Kidney glomerular epithelial cell (primary cell): ENCODE measurements at places on chromosomes 2 and 18.

DNA sequence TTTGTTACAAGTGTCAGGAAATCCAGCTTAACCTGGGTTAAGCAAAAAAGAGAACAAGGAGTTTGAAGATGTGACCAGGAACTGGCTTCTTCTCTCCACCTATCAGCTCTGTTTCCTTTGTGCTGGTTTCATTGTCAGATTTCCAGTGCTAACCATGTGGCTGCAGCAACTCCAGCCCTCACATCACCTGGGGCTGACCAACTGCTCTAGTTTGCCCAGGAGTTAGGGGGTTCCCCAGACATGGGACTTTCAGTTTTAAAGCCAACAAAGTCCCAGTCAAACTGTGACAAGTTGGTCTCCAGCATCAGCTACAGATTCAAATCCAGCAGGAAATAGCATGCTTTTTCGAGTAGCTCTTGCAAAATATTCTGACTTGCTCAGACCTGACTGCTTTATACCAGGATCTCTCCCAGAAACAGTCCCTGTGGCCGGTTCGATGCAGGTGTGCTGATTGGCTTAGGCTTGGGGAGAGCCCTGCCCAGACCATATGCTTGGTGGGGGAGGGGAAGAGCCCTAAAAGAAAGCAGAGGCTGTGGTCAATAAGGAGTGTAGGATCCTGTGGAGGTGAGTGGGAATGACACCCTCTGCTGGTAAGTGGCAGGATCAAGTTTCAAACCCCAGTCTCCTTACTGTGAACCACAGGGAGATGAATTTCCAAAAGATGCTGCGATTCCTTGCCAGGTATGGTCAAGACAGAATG lies 49.5 kb downstream of the KCNE4 start:
- peak; percentile 7 for DNase-seq

- no peak for DNase-seq
These were observed 208.0 kb upstream of the FBXO11 start for GRCh38 chr2:48114256-48114655.

- DNase-seq, result no peak
These were observed 212.3 kb downstream of the CYP26B1 start for GRCh38 chr2:71935262-71935848.

DNA sequence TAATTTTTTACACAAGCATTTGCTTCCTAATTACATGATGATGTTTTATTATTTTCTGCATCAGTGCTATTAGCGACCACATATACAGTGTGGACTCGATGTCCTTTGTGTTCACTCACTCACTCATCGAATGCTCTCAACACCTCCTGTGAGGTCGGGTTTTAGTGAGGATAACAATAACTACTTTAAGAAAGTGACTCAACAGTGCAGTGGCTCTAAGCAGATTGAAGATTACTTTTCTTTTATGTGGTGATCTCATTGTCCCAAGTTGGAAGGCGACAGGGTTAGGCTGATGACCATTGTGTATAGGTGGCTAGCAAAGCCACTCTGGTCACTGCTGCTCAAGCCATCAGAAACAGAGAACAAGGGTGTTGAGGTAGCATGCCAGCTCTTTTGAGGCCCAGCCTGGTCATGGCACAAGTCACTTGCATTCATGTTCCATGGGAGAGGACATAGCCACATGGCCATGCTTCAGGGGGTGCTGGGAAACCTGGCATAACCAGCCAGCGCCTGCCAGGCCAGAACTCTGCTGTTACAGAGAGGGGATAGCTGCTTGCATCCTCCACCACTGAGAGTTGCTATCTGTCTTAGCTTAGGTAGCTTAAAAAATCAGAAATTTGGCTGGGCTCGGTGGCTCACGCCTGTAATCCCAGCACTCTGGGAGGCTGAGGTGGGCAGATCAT lies 60.4 kb downstream of the PDCL3 start:
- DNase-seq, result no peak

DNA sequence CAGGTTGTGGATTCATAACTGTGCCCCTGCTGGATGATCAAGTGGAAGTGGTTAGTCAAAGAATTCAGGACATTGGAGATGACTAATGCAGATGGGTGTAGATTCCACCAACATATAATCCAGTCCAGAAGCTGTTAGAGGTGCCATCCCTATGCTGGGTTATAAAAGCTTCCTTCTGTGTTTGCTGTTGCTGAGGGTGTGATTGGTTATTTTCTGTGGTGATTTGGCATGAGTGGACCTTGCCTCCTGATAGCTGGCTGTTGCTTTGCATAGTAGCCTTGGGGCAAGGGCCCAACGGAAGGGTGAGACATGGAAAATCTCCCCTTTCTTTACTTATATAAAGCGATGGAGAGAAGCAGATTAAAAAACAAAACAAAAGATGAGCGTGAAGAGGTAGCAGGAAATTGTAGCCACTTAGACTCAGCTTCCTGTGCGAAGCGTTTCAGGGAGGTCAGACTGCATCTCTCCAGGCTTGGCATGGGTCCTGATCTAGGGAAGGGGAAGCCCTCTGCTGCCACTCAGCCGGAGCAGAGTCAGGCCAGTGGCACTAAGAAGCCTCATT lies 190.4 kb downstream of the FMNL2 start:
- DNase-seq, result peak; percentile 17

DNA sequence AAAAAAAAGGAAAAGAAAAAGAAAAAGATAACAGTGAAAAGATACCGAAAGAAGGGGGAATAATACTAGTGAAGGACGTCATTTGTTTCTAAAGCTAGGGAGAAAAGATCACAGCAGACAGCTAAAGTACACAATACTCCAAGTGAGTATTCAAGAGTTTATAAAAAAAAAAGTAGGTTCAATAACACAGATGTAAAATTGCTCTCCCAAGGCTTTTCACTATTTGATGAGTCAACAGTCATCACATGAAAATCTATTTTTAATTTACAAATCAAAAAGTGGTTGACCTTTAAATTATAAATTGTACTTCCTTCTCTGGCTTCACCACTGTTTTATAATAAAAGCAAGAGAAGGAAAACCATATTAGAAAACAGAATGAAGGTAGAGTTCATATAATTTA lies 144.0 kb downstream of the ZRANB3 start:
- DNase-seq, result no peak

DNA sequence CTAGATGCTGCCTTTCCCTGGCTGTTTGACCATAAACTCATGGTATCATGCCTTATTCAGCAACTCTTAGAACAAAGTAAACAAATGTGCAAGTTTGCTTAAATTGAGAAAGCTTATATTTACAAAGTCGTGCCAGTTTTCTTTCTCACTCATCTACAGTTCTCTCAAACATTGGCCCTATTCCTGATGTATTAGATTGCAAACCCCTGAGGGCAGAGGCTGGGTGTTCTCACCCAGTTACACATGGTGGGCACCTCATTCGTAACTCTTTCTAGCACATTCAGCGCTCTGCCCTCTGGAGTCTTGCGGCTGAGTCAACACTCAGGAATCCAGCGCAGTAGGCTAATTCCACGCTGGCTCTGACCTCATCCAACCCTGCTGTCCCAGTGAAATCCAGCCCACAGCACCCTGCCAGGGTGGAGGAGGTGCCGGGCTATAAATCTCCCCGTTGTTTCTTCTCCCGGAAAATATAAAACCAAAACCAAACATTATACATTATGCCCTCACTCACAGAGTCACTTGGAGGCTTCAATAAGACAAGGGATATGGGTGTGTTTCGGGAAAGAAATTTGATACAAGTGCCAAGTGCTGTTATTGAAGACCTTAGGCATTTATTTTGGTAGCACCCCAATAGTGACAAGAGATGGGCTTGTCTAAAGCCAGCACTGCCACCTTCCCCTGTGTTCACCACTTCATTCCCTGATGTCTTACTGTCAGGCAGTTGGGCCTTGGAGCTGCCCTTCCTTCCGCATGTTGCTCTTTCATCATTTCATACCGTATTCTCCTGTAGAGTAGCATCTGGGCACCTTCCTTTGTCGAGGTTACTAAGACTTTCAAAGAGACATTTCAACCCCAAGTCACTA lies 287.4 kb downstream of the PRKCE start:
- peak; percentile 95 for DNase-seq

GRCh38 chr18:72762515-72763122 lies 105.2 kb downstream of the NETO1 start:
- peak; percentile 68 for DNase-seq

DNA sequence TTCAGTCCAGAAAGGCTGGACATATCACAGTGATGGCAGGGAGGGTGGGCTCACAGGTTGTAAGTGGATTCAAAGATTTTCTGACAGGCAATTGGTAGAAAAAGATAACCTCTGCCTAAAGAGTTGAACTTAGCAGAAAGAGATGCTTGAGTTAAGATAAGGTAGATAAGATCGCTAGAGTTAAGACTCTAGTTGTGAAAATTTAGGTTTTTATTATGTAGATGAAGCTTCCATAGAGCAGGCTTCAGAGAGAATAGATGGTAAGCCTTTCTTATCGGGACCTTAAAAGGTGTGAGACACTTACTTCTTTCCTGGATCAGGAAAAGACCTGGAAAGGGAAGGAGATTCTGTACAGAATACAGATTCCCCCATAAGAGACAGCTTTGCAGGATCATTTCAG lies 134.4 kb downstream of the GULP1 start:
- no peak for DNase-seq

- peak; percentile 81 for DNase-seq
These were observed 868 bp downstream of the HSBP1L1 start for GRCh38 chr18:79965119-79965902.

- DNase-seq, result no peak
These were observed 79.6 kb downstream of the SKA1 start for GRCh38 chr18:50454387-50454988.

DNA sequence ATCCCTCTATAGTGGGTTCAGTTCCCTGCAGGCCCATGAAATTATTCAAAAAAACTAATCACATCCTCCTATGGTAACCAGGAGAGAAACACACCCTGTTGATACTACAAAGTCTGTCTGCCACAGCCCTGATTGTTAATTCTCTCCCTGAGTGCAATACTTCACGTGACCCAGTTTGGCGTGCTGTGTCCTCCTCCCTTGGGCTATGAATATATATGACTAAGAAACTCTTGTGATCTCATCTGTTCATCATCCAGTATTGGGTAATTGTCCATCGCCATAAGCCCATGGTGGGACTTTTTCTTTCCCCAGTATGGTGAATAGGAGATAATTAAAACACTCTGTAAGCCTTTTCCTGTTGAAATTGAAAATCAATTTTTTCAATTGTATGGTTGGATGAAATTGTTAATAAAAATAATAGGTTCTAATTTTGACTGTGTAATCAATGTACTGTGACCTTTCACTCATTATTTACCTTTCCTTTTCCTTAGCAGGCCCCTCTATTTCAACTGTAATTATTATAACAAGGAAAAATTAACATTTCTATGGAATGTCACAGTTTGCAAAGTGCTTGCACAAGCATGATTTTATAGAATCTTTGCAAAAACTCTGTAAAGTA lies 1822.6 kb downstream of the SUCLG1 start:
- DNase-seq, result no peak

- DNase-seq, result peak; percentile 57
These were observed 61.4 kb downstream of the CPS1 start for GRCh38 chr2:210617732-210618330.

DNA sequence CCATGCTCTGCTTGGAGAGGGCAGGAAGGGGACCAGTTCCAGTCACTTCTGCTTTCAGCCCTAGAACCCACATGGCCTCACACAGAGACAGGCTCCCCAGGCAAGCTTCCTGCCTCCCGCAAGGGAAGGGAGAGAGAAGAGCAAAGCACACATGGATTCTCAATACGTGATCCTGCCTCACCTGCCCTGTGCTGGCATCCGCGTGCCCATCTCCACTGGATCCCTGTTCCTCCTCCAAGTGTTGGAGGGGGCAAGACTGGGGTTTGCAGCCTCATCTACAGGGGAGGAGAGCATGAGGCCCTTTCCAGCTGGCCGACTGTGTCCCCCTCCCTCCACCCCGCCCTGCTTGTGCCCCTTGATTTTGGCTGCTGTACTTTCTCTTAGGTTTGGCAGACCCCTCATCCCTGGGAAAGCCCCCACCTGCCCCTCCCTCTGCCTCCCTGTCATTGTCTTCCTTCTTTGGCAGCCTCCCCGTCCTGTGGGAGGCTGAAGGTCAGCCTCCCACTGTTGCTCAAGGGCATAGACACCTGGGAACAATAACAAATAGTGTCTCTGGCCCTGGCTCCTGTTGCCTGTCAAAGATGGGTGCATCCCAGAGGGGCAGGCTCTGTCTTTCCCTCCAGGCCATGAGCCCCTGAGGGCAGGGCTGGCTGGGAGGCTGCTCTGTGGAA lies 22.7 kb downstream of the KCNF1 start:
- DNase-seq, result no peak

GRCh38 chr18:36623091-36623490 lies 205.7 kb downstream of the TPGS2 start:
- no peak for DNase-seq

DNA sequence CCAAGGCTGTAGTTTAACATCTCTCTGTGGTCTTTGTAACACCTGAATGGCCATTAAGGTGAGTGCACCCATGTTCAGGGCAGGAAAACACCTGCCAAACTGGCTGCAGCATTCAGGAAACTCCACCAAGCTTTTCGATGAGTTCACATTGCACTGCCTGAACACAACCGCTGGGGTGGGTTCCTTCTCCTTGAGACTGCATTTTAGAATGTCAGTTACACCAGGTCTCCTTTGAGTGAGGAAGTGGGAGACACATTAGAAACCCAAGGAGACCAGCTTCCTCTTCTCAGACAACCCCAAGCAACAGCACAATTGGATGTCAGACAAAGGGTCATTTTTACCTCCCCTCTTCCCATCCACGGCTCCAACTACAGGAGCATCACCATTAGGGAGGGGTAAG lies 35.2 kb downstream of the CYRIA start:
- DNase-seq, result no peak

DNA sequence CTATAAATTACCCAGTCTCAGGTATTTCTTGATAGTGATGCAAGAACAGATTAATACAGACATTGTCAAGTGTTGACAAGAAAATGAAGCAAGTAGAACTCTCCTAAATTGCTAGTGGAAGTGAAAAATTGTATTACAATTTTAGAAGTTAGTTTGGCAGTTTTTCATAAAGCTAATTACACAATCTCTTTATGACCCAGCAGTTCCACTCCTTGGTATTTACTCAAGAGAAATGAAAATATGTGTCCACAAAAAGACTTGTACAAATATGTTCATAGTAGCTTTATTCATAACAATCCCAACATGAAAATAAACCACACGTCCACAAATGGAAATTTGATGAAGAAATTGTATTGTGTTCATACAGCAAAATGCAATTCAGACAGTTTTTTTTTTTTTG lies 49.4 kb downstream of the PDE1A start:
- DNase-seq, result no peak

DNA sequence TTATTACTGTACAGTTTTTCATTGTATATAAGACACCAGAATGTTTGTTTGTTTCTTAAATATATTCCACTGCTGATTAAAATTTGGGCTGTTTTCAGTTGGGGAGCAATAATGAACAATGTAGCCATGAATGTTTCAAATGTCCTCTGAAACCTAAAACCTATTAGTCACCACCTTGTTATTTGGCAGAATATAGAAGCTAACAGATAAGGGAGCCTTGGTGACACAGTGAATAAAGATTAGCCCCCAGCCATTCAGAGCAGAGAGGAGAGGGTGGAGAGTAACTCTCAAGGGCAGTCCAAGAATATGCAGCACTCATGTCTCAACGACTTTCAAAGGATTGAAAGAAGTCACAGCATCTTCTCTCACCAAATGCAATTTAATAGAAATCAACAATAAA lies 43.1 kb upstream of the ATP8B1 start:
- DNase-seq, result peak; percentile 77
